ENCODE measurements at places on chromosomes 6 and 20. TPM values are rescaled to one million over a fixed set of nuclear protein-coding genes. Genes with fewer than 3 reads are reported as not detected.

The CALHM4 gene
- total RNA-seq = not detected

The GATA5 gene
- total RNA-seq = not detected

The GSTA2 gene
- 76.1 TPM for total RNA-seq

DNA sequence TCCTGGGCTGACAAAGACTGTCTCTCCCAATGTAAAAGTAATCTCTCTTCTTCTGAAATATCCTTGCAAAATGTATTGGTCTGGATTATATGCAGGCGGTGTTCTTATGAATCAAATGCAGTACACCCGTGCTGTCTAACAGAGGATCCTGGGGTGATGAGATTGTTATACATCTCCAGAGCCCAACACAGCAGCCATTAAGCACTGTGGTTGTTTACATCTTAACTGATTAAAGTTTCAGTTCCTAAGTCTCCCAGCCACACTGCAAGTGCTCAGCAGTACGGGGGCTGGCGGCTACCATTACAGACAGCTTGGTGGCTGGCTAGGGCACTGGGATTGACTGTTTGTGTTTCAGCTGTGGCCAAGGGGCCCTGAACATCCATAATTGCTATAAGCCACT is 7.0 kb downstream of the UNC93A start:
- H3K27ac ChIP-seq = no peak overlapping the region
- no peaks in the 10 kb centered on the region for H3K4me1 ChIP-seq
- H3K36me3 ChIP-seq = no peaks in the 10 kb centered on the region

- H3K36me3 ChIP-seq = no peaks in the 10 kb centered on the region
- no peaks in the 10 kb centered on the region for H3K27me3 ChIP-seq
- peak; percentile 84 for DNase-seq
Observed at GRCh38 chr6:37210313-37210968, 40.5 kb downstream of the PIM1 start.

DNA sequence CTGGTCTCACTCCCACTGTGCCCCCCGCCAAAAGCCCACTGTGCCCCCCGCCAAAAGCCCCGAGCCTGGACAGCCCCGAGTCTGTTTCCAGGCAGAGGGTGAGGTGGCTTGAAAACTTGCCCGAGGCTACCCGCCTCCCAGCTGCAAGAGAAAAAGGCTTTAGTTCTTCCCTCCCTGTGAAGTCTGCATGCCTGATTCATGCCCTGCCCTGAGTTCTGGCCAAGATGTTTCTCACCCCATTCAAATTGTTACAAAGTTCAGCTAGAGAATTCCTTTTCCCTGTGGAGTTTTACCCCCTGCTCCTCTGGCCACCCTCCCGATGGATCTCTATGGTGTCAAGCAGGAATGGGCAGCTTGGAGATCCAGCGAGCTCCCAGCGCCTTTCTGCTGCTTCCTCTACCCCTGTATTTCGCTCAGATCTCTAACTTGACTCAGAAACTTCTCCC is 298.8 kb upstream of the MAP3K7 start:
- H3K4me1 ChIP-seq = no peaks in the 10 kb centered on the region
- DNase-seq = no peak
- H3K27me3 ChIP-seq = peaks cover 4% of the 10 kb centered on the region
- H3K27ac ChIP-seq = no peak overlapping the region

GRCh38 chr20:49297605-49298530 is 20.0 kb upstream of the ZNFX1 start:
- H3K36me3 ChIP-seq = no peaks in the 10 kb centered on the region
- no peak overlapping the region for H3K4me3 ChIP-seq
- DNase-seq = no peak
- H3K27me3 ChIP-seq = no peaks in the 10 kb centered on the region

GRCh38 chr6:134609716-134610261 is 291.9 kb upstream of the SGK1 start:
- H3K4me1 ChIP-seq = no peaks in the 10 kb centered on the region
- H3K27ac ChIP-seq = no peak overlapping the region
- H3K36me3 ChIP-seq = no peaks in the 10 kb centered on the region
- no peak for DNase-seq
- no peaks in the 10 kb centered on the region for H3K27me3 ChIP-seq

GRCh38 chr20:60463798-60464197 is 505.6 kb downstream of the CDH26 start:
- no peak for DNase-seq
- H3K27me3 ChIP-seq = no peaks in the 10 kb centered on the region
- no peak overlapping the region for H3K27ac ChIP-seq
- no peaks in the 10 kb centered on the region for H3K36me3 ChIP-seq
- H3K4me1 ChIP-seq = no peaks in the 10 kb centered on the region

- peak; percentile 75 for DNase-seq
- H3K36me3 ChIP-seq = no peaks in the 10 kb centered on the region
- peaks cover 22% of the 10 kb centered on the region for H3K4me1 ChIP-seq
- peak overlapping the region; percentile 71 for H3K27ac ChIP-seq
Observed at GRCh38 chr6:138107752-138108592, 753 bp upstream of the PERP start.

DNA sequence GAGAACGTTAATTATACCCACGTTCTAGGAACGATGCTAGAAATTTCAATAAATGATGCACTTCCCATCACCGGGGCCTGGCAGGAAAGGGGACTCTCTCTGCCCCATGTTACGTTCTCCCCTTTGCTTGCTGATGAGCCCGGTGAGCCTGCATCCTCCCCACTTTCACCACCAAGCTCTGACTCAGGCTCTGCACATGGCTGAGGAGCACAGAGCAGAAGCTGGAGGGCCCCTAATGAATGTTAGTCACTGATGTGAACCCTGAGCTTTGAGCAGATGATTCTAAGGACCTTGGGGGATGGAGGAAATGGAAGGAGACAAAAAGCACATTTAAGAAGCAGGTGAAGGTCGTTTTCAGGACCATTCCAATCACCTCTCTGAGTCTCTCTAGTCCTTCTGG is 468.2 kb upstream of the ARID1B start:
- H3K27me3 ChIP-seq = no peaks in the 10 kb centered on the region
- no peak for DNase-seq
- H3K36me3 ChIP-seq = no peaks in the 10 kb centered on the region
- H3K4me1 ChIP-seq = no peaks in the 10 kb centered on the region

DNA sequence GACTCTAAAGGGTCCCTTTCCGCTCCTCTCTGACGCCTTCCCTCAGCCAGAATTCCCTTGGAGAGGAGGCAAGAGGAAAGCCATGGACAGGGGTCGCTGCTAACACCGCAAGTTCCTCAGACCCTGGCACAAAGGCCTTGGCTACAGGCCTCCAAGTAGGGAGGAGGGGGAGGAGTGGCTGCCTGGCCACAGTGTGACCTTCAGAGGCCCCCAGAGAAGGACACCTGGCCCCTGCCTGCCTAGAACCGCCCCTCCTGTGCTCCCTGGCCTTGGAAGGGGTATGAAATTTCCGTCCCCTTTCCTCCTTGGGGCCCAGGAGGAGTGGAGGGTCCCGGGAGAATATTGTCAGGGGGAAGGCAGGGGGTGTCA is 2.7 kb downstream of the VEGFA start:
- peak overlapping the region; percentile 99 for H3K27ac ChIP-seq
- peaks cover 71% of the 10 kb centered on the region for H3K4me1 ChIP-seq
- H3K27me3 ChIP-seq = no peaks in the 10 kb centered on the region
- peak overlapping the region; percentile 39 for H3K4me3 ChIP-seq

- no peaks in the 10 kb centered on the region for H3K4me1 ChIP-seq
- H3K4me3 ChIP-seq = no peak overlapping the region
- H3K27ac ChIP-seq = no peak overlapping the region
Observed at GRCh38 chr6:149109397-149110070, 208.0 kb upstream of the TAB2 start.

- no peak for DNase-seq
- no peaks in the 10 kb centered on the region for H3K4me1 ChIP-seq
- H3K4me3 ChIP-seq = no peak overlapping the region
- H3K36me3 ChIP-seq = no peaks in the 10 kb centered on the region
- H3K27me3 ChIP-seq = no peaks in the 10 kb centered on the region
Observed at GRCh38 chr6:107184435-107184834, 69.1 kb upstream of the BEND3 start.

GRCh38 chr6:138691595-138692057 is 81.9 kb upstream of the CCDC28A start:
- peak overlapping the region; percentile 88 for H3K27ac ChIP-seq
- no peak overlapping the region for H3K4me3 ChIP-seq
- H3K4me1 ChIP-seq = peaks cover 16% of the 10 kb centered on the region
- no peaks in the 10 kb centered on the region for H3K27me3 ChIP-seq
- no peaks in the 10 kb centered on the region for H3K36me3 ChIP-seq
- DNase-seq = no peak

GRCh38 chr20:37845241-37845681 is 57.7 kb upstream of the VSTM2L start:
- no peak overlapping the region for H3K27ac ChIP-seq
- no peak overlapping the region for H3K4me3 ChIP-seq
- peaks cover 4% of the 10 kb centered on the region for H3K36me3 ChIP-seq
- peak; percentile 27 for DNase-seq

GRCh38 chr20:13416531-13416930 is 195.5 kb downstream of the ISM1 start:
- peaks cover 4% of the 10 kb centered on the region for H3K4me1 ChIP-seq
- H3K27ac ChIP-seq = no peak overlapping the region
- H3K27me3 ChIP-seq = no peaks in the 10 kb centered on the region
- H3K36me3 ChIP-seq = no peaks in the 10 kb centered on the region
